Activated CD4-positive, alpha-beta T cell treated with anti-CD3 and anti-CD28 coated beads, Interleukin-2, amount 10 ng/mL, durations not matched to agents 24 days and 14 days (primary cell): ENCODE measurements at places on chromosomes 12 and 14. TPM values are rescaled to one million over a fixed set of nuclear protein-coding genes. Genes with fewer than 3 reads are reported as not detected.

KRT79 gene
- total RNA-seq, result 0.33 TPM in 1 of 2 replicates, not detected in the other

RAD52 gene
- total RNA-seq, result 15.2 and 15.7 TPM in 2 replicates

SYT1 gene
- not detected in 2 replicates for total RNA-seq

KIF5A gene
- total RNA-seq, result 1.8 and 2.4 TPM in 2 replicates

FOXN4 gene
- total RNA-seq, result not detected in 2 replicates

P2RX2 gene
- total RNA-seq, result not detected in 2 replicates

CMKLR1 gene
- not detected in 2 replicates for total RNA-seq

KRT86 gene
- 0.44 and 0.64 TPM in 2 replicates for total RNA-seq

SLCO1B1 gene
- not detected in 2 replicates for total RNA-seq

DNA sequence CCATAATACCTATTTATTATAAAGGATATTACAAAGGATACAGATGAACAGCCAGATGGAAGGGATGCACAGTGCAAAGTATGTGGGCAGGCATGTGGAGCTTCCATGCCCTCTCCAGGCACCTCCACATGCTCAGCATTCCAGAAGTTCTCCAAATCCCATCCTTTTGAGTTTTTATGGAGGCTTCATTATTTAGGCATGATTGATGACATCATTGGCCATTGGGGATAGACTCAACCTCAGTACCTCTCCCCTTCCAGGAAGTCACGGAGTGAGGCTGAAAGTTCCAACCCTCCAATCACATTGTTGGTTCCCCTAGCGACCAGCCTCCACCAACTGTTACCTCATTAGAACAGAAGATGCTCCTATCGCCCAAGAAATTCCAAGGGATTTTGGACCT, 156.4 kb downstream of the ATP23 start:
- H3K27ac ChIP-seq, result no peak overlapping the region
- no peaks in the 10 kb centered on the region for H3K36me3 ChIP-seq
- H3K4me3 ChIP-seq, result no peak overlapping the region

DNA sequence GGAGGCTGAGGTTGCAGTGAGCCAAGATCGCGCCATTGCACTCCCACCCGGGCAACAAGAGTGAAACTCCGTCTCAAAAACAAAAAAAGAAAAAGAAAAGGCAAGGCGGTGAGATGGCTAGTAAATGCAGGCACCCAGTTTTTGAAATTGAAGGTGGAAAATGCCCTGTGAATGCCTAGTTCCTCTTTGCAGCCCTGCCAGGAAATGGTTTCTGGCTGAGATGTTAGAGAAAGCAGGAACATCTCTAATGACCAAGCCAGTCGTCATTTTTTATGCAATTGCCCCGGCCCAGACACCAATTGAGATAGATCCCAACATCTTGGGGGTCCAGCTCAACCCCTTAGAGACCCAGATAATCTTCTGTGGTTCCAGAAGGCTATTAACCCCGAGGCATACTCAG, 17.0 kb downstream of the SLC8A3 start:
- H3K27ac ChIP-seq, result no peak overlapping the region
- peaks cover 10% of the 10 kb centered on the region for H3K27me3 ChIP-seq
- no peak for DNase-seq
- no peaks in the 10 kb centered on the region for H3K36me3 ChIP-seq

DNA sequence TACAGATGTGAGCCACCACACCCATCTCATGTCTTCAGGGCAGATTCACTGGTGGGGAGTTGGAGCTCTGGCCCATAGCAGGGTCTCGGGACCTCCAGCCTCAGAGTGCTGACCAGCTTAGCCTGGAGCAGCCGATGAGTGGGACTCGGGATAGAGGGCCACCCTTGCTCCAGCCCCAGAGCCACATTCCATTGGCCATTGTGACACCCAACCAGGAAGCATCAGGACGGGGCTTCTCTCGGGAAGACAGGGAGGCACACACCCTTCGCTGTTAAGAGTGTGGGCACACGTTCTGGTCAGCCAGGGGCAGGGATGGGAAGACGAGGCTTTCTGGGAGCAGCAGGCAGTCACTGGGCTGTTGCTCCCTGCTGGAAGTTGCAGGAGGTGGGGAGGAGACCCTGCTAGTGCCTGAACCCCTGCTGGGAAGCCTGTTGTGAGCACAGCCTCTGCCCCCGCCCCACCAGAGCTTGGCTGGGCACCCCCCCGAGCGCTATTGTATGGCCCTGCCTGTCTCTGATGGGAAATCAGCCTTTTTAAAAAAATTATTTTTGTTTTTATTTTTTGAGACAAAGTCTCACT, 1.6 kb downstream of the ADGRD1 start:
- peaks cover 16% of the 10 kb centered on the region for H3K27me3 ChIP-seq
- no peak overlapping the region for H3K4me3 ChIP-seq
- no peaks in the 10 kb centered on the region for H3K36me3 ChIP-seq
- no peaks in the 10 kb centered on the region for H3K4me1 ChIP-seq
- no peak overlapping the region for H3K27ac ChIP-seq
- DNase-seq, result no peak

DNA sequence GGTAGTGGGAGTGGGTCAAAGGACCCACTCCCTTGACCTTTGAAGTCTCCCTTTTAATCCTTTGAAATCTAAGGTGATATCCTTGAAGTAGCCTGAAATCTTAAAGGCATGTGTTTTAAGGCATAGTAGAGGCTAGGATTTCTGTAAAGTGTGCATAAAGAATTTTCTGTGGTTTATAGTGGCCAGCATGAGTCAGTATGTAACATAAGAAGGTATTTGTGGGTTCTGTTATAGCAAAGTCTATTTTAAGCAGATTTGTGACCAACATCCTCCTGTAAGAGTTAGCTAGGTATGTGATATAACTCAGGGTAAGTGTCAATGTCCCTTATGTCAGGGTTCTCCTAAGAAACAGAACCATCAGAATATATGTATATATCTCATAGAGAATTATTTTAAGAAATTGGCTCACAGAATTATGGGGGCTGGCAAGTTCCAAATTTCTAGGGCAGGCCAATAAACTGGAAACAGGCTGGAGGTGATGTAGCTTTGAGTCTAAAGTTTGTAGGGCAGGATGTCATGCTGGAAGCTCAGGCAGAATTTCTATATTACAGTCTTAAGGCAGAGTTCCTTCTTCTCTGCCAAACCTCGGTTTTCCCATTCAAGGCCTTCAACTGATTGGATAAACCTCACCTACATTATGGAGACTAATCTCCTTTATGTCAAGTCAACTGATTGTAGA, 18.7 kb upstream of the EPYC start:
- no peak for DNase-seq
- H3K36me3 ChIP-seq, result no peaks in the 10 kb centered on the region
- no peaks in the 10 kb centered on the region for H3K4me1 ChIP-seq
- H3K27ac ChIP-seq, result no peak overlapping the region
- no peak overlapping the region for H3K4me3 ChIP-seq
- H3K27me3 ChIP-seq, result peaks cover 2% of the 10 kb centered on the region

GRCh38 chr14:58994130-58994529, 194.3 kb upstream of the DAAM1 start:
- H3K4me1 ChIP-seq, result peaks cover 4% of the 10 kb centered on the region
- H3K27ac ChIP-seq, result no peak overlapping the region
- H3K36me3 ChIP-seq, result no peaks in the 10 kb centered on the region
- H3K4me3 ChIP-seq, result no peak overlapping the region
- DNase-seq, result no peak

GRCh38 chr12:18224745-18225144, 36.6 kb upstream of the PIK3C2G start:
- no peaks in the 10 kb centered on the region for H3K36me3 ChIP-seq
- H3K4me3 ChIP-seq, result no peak overlapping the region
- no peak overlapping the region for H3K27ac ChIP-seq
- no peak for DNase-seq
- H3K4me1 ChIP-seq, result no peaks in the 10 kb centered on the region

DNA sequence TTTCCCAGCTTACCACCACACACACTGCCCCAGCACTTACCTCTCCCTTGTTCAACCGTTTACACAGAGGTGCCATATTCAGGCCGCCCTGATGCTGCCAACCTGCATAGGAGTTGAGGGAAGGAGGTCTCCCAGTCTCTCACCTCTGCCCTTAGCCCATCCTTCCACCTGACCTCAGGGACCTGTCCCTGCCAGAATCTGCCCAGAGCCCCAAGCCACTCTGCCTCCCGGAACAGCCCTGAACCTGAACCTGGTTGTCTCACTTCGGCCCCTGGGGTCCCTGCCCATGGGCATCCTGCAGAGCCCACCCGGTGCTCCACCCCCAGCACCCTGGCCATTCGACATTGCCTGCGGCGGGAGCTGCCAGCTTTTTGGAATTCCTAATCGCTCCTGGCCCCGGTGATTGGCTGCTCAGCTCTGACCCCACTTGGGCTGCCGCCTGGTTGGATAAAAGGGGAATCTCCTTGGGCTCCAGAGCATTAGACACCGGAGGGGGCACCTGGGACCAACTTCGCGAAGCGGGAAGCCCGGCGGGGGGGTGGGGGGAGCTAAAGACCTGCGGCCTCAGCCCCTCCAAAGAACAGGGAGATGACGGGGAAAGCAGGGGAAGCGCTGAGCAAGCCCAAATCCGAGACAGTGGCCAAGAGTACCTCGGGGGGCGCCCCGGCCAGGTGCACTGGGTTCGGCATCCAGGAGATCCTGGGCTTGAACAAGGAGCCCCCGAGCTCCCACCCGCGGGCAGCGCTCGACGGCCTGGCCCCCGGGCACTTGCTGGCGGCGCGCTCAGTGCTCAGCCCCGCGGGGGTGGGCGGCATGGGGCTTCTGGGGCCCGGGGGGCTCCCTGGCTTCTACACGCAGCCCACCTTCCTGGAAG, at the start of gene VSX2:
Gene VSX2 (plus strand): TSS at position 476 of the 874 bp plus-strand sequence. CDS start 113 bp downstream, at position 589.
- peaks cover 3% of the 10 kb centered on the region for H3K36me3 ChIP-seq
- no peak for DNase-seq
- peak within 1 kb of the TSS; percentile 56 for H3K4me3 ChIP-seq
- no peak within 1 kb of the TSS for H3K27ac ChIP-seq

DNA sequence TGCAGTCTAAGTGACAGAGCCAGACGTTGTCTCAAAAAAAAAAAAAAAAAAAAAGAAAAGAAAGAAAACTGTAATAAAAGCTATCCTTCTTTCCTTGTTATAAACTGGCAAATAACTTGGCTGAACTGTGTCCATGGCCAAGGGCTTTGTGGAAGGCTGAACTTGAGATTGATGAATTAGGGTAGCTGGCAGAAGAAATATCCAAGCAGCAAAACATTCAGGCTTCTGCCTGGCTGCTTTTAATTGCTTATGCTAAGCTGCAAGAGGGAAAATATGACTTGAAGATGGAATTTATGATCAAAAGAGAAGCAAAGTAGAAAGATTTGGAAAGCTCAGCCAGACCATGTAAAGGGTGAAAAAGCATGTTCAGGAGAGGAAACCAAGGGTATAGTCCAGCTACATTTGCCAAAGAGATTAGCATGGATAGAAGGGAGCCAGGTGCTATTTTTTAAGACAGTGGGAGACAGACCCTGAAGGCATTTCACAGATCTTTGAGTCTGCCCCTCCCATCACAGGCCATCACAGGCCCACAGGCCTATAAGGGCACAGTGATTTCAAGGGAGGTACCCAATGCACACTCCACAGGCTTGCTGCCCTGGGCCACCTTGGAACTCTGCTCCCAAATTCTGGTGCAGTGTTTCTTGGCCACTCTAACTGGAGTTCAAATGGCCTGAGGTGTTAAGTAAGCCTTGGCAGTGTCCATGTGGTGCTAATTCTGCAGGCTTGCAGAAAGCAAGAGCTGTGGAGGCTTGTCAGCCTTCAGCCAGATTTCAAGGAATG, 226.0 kb downstream of the AEBP2 start:
- H3K4me1 ChIP-seq, result peaks cover 3% of the 10 kb centered on the region
- H3K4me3 ChIP-seq, result no peak overlapping the region
- H3K27ac ChIP-seq, result no peak overlapping the region
- peaks cover 9% of the 10 kb centered on the region for H3K27me3 ChIP-seq
- no peak for DNase-seq

DNA sequence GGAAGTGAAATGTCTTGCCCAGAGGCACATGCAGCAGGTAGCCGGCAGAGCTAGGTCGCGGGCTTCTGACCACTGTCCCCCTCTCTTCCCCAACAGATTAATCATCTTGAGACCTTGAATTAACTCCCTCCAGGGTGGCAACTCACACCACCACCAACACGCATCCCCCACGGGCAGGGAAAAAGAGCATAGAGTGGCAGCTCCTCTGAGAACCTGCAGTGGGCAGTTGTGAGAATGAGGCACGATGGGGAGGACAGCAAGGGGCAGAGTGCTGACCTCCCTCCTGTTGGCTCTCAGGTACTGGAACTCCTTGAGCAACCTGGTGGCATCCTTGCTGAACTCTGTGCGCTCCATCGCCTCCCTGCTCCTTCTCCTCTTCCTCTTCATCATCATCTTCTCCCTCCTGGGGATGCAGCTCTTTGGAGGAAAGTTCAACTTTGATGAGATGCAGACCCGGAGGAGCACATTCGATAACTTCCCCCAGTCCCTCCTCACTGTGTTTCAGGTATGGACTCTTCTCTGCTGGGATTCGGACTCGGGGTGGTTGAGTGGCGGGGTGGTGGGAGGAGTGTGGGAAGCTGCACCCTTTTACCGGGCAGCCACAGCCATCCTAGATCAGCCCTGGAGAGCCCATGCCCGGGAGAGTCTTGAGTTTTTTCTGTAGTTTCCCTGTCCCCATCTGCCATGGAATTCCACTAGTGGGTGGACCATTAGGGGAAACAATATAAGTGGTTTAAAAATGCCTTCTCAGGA, 213.3 kb upstream of the FKBP4 start:
- no peak overlapping the region for H3K4me3 ChIP-seq
- no peaks in the 10 kb centered on the region for H3K4me1 ChIP-seq
- H3K36me3 ChIP-seq, result no peaks in the 10 kb centered on the region
- DNase-seq, result no peak
- H3K27me3 ChIP-seq, result peaks cover 26% of the 10 kb centered on the region

- no peak overlapping the region for H3K4me3 ChIP-seq
- no peak overlapping the region for H3K27ac ChIP-seq
- no peaks in the 10 kb centered on the region for H3K36me3 ChIP-seq
- H3K4me1 ChIP-seq, result no peaks in the 10 kb centered on the region
These were observed 36.3 kb upstream of the PPM1A start for GRCh38 chr14:60212503-60213371.

DNA sequence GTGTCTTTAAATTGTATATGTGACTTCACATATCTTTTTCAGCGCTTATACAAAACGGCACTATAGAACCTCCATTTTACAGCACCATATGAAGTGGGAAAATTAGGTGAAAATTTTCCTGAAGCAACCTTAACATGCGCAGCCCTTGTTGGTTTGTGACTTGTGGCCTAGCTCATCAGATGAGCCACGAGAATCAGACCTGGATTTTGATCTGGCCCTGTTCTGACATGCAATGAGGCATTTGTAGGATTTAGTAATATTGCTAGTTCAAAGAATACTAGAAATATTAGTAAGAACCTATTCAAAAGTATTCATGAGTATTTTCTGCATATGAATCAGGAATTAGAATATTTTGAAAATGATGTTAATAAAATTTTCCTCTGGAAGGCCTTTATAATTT, 2.9 kb downstream of the CDKN1B start:
- H3K36me3 ChIP-seq, result peaks cover 57% of the 10 kb centered on the region
- H3K27ac ChIP-seq, result peak overlapping the region; percentile 99
- no peak for DNase-seq
- H3K4me1 ChIP-seq, result peaks cover 39% of the 10 kb centered on the region

- no peak overlapping the region for H3K27ac ChIP-seq
- H3K4me3 ChIP-seq, result no peak overlapping the region
- H3K36me3 ChIP-seq, result peaks cover 35% of the 10 kb centered on the region
- peaks cover 6% of the 10 kb centered on the region for H3K4me1 ChIP-seq
These were observed 73.1 kb upstream of the ACTN1 start for GRCh38 chr14:69052181-69052601.
